Left lung (tissue), 14 donors: ENCODE measurements at places on chromosomes 11 and 22. TPM values are rescaled to one million over a fixed set of nuclear protein-coding genes. Genes with fewer than 3 reads are reported as not detected.

The RCOR2 gene
- total RNA-seq: 1.4 TPM

DNA sequence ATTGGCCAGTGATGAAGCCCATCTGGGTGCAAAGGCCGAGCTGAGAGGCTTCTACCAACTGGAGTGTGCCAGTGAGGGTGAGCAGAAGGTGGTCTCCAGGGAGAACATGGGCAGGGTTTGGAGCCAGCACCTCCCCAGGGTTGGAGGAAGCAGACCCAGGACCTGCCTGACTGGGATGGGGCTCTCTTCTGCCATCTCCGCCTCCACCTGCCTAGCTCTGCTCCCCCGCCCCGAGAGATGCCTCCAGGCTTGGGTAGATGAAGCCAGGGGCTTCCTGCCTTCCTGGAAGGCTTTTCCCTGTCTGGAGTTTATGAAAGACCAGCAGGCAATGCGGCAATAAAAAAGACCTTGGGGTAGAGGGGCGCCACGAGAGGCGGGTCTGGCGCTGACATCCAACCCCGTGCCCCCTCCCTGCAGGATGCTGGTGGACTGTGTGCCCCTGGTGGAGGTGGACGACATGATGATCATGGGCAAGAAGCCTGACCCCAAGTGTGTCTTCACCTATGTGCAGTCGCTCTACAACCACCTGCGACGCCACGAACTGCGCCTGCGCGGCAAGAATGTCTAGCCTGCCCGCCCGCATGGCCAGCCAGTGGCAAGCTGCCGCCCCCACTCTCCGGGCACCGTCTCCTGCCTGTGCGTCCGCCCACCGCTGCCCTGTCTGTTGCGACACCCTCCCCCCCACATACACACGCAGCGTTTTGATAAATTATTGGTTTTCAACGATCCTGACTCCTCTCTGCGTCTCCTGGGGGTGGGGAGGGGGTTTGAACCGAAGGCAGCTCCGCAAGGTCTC, 3.3 kb downstream of the SELENOM start:
- DNase-seq: no peak

GRCh38 chr11:34652191-34652973, 31.5 kb downstream of the EHF start:
- DNase-seq: no peak

- DNase-seq: no peak
These were observed 82.2 kb upstream of the SEPTIN5 start for GRCh38 chr22:19631899-19632667.

- DNase-seq: peak; percentile 26
These were observed 2.0 kb upstream of the ESRRA start for GRCh38 chr11:64303109-64304031.
